Thoracic aorta (tissue), 2 donors: ENCODE measurements at places on chromosomes 5 and 9.

DNA sequence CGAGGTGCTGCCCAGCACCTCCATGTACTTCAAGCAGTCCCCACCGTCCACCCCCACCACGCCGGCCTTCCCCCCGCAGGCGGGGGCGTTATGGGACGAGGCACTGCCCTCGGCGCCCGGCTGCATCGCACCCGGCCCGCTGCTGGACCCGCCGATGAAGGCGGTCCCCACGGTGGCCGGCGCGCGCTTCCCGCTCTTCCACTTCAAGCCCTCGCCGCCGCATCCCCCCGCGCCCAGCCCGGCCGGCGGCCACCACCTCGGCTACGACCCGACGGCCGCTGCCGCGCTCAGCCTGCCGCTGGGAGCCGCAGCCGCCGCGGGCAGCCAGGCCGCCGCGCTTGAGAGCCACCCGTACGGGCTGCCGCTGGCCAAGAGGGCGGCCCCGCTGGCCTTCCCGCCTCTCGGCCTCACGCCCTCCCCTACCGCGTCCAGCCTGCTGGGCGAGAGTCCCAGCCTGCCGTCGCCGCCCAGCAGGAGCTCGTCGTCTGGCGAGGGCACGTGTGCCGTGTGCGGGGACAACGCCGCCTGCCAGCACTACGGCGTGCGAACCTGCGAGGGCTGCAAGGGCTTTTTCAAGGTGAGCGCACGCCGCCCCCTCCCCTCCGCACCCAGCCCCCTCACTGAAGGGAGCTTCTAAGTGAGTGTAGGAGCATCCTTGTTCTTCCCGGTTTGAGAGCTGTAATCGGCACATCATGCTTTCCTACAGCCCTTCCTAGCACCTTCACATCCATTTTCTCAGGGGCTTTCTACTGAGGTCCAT lies 6.9 kb downstream of the NR4A3 start:
- no peak for DNase-seq

GRCh38 chr5:148849461-148849860 lies 23.1 kb downstream of the ADRB2 start:
- no peak for DNase-seq

GRCh38 chr5:32683125-32683524 lies 28.0 kb upstream of the NPR3 start:
- no peak for DNase-seq

- DNase-seq: no peak
Measured at GRCh38 chr5:156094001-156094400, 233.0 kb upstream of the SGCD start.

- DNase-seq: no peak
Measured at GRCh38 chr5:157107508-157107907, 1.3 kb downstream of the HAVCR2 start.

GRCh38 chr9:114110180-114110579 lies 11.1 kb upstream of the KIF12 start:
- no peak for DNase-seq

- DNase-seq: no peak
Measured at GRCh38 chr9:113547501-113547900, 84.0 kb downstream of the RGS3 start.

- DNase-seq: no peak
Measured at GRCh38 chr9:116721411-116721810, 34.3 kb downstream of the TRIM32 start.

DNA sequence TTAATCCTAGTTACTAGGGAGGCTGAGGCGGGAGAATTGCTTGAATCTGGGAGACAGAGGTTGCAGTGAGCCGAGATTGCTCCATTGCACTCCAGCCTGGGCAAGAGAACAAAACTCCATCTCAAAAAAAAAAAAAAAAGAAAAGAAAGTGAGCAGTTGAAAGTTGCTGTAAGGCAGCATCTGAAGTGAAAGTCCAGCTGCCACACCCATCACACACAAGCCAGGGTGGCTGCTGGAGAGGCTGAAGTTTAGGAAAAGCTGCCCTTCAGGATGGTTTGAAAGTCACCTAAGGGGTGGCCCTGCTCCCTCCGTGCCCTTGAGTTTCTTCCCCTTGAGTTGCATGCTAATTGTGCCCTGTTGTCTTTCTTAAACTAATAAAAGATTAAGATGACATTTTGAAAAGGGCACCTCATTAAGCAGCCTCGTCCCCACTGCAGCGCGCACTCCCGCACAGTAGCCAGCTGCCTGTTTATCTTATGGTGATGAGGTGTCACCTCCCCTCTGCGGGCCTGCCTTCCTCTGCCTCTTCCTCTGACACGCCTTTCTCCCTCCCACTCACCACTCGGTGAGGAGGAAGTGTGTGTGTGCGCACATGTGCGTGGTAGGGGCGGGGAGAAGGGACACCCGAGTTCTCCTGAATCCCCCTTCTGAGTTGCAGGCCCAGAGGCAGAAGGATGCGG lies 104.2 kb upstream of the PANK3 start:
- no peak for DNase-seq

- DNase-seq: no peak
Measured at GRCh38 chr9:16133556-16134227, 580.8 kb downstream of the CCDC171 start.

- DNase-seq: no peak
Measured at GRCh38 chr5:160020266-160020770, 11.4 kb downstream of the TTC1 start.

DNA sequence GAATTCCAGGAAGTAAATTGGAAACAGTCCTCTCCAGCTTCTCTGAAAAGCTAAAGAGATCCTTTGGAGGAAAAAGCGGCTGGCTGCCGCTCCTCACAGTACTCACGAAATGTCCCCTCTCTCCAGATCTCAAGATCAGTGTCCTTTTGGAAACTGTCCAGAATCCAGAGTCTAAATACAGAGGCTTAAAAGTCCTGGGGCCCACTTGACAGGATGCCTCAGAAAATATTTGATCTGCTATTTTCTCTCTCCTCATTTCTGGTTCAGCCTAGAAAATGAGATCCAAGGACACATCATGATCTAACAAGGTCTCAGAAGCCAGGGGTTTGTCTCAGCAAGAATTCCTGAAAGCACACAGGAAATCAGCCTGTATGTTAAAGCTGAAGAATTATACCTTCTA lies 7.2 kb downstream of the C1QTNF2 start:
- no peak for DNase-seq

GRCh38 chr9:120846251-120846889 lies 3.6 kb upstream of the PSMD5 start:
- DNase-seq: no peak

DNA sequence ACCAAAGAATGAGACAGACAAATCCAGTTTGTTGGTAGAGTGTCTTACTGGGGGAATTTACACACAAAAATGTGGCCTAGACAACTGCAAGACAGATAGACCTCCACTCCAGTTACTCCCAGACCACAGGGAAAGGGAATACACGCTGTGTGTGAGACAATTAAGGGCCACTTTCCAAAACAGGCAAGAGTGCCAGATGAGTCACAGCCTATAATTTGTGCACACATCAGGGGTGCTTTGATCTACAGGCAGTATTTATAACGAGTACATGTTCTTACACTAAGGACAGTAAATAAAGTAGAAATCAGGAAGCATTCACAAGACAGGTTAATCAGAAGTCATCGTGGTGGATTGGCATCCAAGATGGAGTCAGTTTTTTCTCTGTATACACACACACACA lies 114.8 kb downstream of the ZNF622 start:
- DNase-seq: no peak

DNA sequence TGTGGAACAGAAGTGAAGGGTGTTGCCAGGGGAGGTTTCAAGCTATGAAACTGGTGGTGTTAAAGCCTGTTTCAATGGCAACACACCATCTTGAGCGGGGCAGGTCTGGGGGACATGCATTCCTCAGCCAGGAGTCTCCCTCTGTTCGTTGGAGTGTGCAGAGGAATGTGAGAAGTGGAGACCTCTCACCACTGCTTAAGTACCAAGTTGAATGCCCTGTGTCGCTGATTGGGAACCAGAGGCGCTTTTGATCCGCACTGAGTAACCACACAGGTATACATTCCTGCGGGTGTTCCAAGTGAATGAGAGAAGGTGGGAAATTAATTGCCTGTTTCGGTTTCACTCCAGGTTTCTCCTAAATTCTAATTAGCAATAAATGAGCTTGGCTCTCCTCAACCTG lies 99.4 kb downstream of the LIX1 start:
- DNase-seq: no peak

DNA sequence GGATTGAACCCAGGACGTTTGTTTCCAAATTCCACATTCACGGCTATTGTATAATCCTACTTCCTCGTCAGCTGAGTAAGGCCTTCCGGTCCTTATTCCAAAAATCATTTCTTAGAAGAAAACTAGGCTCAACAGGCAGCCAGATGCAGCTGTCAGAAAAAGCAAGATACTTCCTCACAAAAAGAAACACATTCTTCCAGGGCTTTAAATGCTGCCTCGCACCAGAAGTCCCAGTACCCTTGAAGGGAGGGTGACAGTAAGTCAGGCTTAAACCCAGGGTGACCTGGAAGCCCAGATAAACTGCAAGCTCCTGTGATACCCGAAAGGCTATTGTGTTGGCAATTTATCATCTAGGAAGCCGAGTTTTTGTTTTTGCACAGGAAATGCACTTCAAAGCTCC lies 414.0 kb downstream of the NFIB start:
- DNase-seq: no peak

DNA sequence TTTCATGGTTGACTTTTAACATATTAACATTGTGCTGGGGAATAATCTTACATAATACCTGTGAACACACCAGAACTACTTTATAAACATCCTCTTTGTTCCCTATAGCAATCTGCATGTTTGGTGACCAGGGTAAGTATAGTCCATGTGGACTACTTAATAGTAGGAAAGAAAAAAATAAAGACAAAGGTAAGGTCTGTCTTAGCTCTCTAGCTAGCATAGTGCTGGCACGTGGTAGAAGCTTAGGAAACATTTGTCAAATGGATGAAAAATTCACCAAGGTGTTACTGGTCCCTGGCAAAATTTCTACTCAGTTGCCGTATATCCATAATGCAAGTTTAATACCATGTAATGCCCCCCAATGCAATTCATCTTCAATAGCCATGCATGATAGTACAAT lies 78.6 kb upstream of the ABCA1 start:
- no peak for DNase-seq

- DNase-seq: no peak
Measured at GRCh38 chr9:4269872-4270271, 30.0 kb downstream of the GLIS3 start.

DNA sequence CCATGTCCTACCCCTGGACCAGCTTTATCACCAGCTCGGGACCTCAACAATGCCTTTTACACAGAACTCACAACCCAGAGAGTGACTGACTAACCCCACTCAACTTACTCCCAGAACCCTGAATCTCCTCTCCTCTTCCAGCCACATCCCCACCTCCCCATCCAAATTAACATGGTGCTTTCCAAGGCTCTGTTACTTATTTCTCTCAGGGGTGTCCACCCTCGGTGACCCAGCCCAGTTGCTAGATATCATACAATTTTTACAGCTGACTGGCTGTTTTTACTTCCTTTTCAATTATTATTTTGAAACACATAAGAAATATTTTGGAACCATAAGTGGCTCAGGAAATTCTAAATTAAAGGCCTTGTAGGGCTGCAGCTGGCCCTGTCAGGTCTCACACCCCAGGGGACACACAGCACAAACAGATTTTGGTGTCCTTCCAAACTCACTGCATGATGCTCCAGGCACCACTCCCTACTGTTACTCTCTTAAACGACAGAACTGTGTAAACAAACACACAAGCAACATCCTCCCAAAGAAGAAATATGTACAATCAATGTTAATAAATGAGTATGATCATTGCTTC lies 180.6 kb downstream of the ADAMTS12 start:
- no peak for DNase-seq

- no peak for DNase-seq
Measured at GRCh38 chr9:125438506-125439433, 177.1 kb downstream of the GAPVD1 start.

DNA sequence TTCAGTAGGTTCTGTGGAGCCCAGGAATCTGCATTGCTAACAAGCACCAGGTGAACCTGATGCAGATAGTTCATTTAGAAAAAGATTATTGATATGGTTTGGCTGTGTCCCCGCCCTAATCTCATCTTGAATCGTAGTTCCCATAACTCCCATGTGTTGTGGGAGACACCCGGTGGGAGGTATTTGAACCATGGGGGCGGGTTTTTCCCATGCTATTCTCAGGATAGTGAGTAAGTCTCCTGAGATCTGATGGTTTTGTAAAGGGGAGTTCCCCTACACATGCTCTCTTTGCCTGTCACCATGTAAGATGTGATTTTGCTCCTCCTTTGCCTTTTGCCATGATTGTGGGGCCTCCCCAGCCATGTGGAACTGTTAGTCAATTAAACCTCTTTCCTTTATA lies 212.0 kb downstream of the RAB3C start:
- no peak for DNase-seq

GRCh38 chr5:63310644-63311043 lies 651.6 kb downstream of the HTR1A start:
- DNase-seq: no peak

DNA sequence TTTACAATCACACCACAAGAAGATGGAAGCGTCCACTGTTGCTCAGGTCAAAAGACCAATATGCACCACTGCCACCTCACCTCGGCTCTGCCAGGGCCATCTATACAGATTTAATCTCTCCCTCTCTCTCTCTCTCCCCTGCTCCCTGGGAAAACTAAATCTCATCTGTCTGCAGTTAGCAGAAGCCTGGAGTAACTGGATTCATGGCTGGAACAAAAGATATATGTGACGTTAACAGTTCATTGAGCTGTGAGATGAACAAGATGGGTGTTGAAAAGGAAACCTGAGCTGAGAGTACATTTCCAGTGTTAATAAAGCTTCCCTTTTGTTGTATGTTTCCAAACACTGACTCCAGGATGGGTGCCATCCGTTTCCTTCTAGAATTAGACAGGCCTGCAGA lies 369.7 kb downstream of the CDK5RAP2 start:
- DNase-seq: no peak

GRCh38 chr5:138402640-138403039 lies 36.2 kb upstream of the REEP2 start:
- no peak for DNase-seq

- no peak for DNase-seq
Measured at GRCh38 chr9:106918825-106919509, 56.0 kb downstream of the ZNF462 start.

GRCh38 chr5:175866377-175866907 lies 4.9 kb upstream of the CPLX2 start:
- DNase-seq: no peak

GRCh38 chr9:122468735-122469134 lies 9.0 kb downstream of the OR1J1 start:
- no peak for DNase-seq

DNA sequence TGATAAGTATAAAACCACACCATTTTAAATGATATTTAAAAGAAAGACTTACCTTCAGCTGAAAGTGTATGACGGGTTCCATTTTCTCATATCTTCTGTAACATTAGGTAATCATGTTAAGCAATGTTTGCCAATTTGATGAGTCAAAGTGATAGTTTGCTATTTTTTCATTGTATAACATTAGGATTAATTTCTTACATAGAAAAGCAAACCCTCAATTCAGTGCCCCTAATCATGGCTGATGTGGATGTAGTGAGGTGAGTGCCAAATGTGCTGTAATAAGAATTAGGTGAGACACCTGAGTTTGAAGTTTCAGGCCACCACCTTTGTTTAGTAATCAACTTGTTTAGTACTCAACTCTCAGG lies 68.0 kb downstream of the UNC13B start:
- DNase-seq: no peak

GRCh38 chr5:39235648-39236047 lies 16.3 kb upstream of the FYB1 start:
- no peak for DNase-seq

GRCh38 chr9:84484172-84484571 lies 143.6 kb upstream of the SLC28A3 start:
- DNase-seq: no peak

GRCh38 chr9:112443200-112443599 lies 43.4 kb upstream of the KIAA1958 start:
- DNase-seq: no peak

- no peak for DNase-seq
Measured at GRCh38 chr5:37575541-37576489, 196.7 kb downstream of the WDR70 start.

- no peak for DNase-seq
Measured at GRCh38 chr9:90307167-90307833, 335.3 kb downstream of the DIRAS2 start.
